Endodermal cell (in vitro differentiated cells): ENCODE measurements at places on chromosomes 13 and 19. TPM values are rescaled to one million over a fixed set of nuclear protein-coding genes. Genes with fewer than 3 reads are reported as not detected.
A peak's percentile ranks its signal among the peaks of the same experiment; 100 is the strongest.

Gene ZNF667
- 0.07 TPM in 1 of 2 replicates, not detected in the other for total RNA-seq

Gene TNFSF13B
- total RNA-seq, result 0.35 and 0.93 TPM in 2 replicates

- H3K4me3 ChIP-seq, result no peak overlapping the region
- H3K27me3 ChIP-seq, result no peaks in the 10 kb centered on the region
- DNase-seq, result no peak
- no peaks in the 10 kb centered on the region for H3K36me3 ChIP-seq
- no peaks in the 10 kb centered on the region for H3K4me1 ChIP-seq
- H3K27ac ChIP-seq, result peak overlapping the region; percentile 67
Observed at GRCh38 chr13:67147342-67148133, 82.6 kb downstream of the PCDH9 start.

- no peak overlapping the region for H3K27ac ChIP-seq
- H3K36me3 ChIP-seq, result no peaks in the 10 kb centered on the region
- DNase-seq, result no peak
- peaks cover 7% of the 10 kb centered on the region for H3K4me1 ChIP-seq
- no peak overlapping the region for H3K4me3 ChIP-seq
- H3K27me3 ChIP-seq, result no peaks in the 10 kb centered on the region
Observed at GRCh38 chr13:46173656-46174055, 8.3 kb downstream of the LCP1 start.

DNA sequence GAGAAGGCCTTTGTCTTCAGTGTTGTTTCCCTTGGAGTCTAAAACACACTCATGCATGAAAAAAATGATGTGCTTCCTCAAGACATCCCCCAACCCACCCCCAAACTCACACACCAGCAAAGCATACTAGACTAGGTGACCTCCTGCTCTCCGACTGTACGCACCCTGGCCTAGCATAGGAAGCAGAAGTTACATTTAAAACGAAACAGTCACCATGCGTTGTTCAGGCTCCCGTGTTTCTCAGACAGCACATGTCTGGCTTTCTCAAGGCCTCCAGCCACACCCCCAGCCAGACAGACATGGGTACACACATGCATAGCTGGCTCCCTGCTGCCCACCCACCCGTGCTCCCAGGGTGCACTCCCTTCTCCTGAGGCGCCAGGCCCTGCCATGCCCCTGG, 28.7 kb upstream of the C1QTNF9 start:
- no peak overlapping the region for H3K4me3 ChIP-seq
- no peaks in the 10 kb centered on the region for H3K4me1 ChIP-seq
- H3K27me3 ChIP-seq, result no peaks in the 10 kb centered on the region
- DNase-seq, result peak; percentile 28
- peak overlapping the region; percentile 5 for H3K27ac ChIP-seq

DNA sequence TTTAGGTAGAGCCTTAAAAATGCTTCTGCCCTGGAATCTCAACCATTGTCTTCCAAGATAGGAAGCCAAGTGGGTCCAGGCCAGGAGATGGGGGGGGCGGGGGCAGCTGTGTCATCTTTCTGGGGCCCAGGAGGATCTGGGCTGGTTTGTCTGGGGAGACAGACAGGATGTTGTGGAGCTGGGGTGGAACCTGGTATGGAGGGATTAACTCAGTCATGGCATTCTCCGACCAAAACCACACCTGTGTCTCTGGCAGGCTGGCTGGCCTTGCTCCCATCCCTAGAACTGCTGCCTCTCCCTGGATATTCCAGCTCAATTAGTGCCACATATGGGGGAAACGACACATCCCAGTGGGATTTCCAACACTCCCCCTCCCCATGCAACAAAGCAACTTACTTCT, 2.7 kb upstream of the MAP2K7 start:
- no peak overlapping the region for H3K27ac ChIP-seq
- H3K36me3 ChIP-seq, result peaks cover 3% of the 10 kb centered on the region
- H3K4me1 ChIP-seq, result no peaks in the 10 kb centered on the region
- no peak for DNase-seq

GRCh38 chr13:99256709-99257108, 1.5 kb downstream of the GPR18 start:
- peaks cover 33% of the 10 kb centered on the region for H3K36me3 ChIP-seq
- H3K27me3 ChIP-seq, result no peaks in the 10 kb centered on the region
- no peak for DNase-seq
- no peaks in the 10 kb centered on the region for H3K4me1 ChIP-seq
- no peak overlapping the region for H3K27ac ChIP-seq
